ENCODE measurements at places on chromosomes 5 and 9.

DNA sequence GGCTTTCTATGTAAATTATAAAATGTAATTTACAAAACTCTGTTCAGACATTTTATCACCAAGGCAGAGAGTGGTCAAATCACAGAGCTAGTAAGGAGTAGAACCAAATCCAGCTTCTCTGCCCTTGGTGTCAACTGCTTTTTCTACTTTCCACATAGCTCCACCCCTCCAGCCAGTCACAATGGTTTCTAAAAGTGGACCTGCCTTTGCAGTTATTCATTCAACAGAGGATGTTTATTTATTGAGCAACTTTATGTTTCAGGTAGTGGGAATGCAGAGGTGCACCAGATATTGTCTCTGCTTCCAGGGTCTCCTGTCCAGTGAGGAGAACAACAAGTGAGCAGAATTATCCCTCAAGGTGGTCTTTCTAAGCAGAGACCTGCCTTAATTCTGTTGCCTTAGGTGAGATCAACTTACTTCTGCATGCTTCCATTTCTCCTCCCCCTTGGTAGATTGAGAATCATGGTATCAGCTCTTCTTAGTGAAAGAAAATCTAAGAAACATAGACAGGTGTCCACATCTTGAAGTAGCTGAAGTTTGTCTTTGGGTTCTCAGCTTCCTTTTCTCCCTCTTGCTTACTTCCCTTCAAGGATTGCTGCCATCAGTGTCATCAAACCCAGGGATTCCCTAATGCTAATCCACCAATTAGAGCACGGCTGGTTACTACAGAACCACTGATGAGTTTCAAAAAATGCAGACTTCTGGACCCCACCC, 17.2 kb upstream of the PDCD1LG2 start:
- DNase-seq = no peak

GRCh38 chr5:180343831-180344695, 9.1 kb downstream of the GFPT2 start:
- DNase-seq = no peak

DNA sequence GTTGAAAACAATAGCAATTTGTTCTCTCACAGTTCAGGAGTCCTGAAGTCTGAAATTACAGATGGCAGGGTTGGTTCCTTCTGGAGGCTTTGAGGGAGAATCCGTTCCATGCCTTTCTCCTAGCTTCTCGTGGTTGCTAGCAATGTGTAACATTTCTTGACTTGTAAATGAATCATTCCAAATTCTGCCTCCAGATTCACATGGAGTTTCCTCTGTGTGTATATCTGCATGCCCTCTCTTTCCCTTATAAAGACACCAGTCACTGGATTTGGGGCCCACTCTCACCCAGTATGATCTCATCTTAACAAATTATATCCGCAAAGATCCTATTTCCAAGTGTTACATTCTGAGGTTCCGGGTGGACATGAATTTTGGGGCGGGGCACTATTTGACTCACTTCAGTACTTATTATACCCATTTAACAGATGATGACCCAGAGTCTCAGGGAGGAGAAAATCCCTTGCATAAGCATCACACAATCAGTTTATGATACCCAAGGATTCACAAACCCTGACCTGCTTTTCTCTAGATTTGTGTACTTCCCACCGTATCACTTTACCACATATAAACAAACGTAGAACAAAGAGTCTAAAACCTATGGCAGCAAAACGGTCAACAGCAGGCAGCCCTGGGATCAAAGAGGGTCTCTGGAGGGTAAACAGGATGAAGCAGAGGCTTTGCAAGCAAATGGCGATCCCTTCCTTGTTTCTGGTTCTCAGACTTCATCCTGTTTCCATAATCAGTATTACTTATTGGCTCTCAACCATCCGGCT, 93.7 kb downstream of the C9orf152 start:
- DNase-seq = no peak

DNA sequence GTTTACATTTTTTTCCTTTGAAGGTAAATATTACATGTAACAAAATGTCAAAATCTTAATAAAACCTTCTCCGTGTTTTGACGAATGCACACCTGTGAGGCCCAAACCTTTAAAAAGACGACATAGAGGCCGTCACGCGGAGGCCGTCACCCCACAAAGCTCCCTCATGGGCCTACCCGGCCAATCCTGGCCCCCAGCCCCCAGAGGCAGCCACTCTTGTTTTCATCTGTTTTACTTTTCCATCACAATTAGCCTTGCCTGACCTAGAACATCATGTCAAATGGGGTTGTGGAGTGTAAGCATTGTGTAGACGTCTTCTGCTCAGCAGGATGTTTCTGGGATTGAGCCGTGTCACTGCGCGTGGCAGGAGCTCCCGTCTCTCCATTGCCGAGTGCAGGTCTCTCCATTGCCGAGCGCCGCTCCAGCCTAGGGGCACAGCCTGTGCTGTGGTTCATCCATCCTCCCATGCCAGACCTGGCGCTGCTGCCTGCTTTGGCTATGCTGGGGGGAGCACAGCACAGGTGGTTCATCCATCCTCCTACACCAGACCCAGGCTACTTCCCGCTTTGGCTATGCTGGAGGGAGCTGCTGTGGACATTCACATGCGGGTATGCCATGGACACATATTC, 52.2 kb upstream of the IRX4 start:
- DNase-seq = no peak

DNA sequence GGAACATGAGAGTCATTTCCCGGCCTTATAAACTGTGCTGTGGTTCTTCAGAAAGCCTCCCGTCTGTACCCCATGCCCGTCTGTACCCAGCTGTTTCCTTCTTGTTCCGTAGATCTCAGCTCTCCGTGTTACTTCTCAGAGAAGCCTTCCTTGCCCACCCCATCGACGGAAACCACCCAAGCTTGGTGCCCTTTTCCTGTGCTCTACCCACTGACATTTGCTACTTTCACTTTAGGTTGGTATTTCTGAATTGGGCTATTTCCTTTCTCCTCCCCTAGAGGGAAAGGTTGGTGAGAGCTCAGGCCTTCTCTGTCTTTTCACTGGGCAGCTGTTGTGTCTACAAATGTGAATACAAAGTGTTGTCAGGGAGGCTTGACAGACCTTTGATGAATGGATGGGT, 764.5 kb upstream of the ADAMTS16 start:
- DNase-seq = no peak

- no peak for DNase-seq
Measured at GRCh38 chr9:130607640-130608420, 28.5 kb downstream of the FUBP3 start.

DNA sequence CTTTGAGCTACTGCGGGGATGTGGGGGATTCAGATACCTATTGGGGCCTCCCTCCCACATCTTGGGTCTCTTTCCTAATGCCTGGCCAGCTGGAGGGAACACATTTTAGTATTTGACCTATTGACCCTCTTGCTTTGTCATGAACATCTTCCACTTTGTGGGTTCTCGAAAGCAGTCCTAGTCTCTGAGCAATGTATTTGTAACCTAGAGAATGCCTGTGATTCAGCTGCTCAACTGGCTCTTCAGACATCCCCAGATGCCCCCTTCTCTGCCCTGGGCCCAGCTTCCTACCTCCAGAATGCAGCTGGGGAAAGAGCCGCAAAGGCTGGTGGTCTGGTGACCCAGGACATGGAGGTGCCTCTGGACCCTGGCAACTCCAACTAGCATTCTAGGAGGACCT, 32.2 kb downstream of the APTX start:
- no peak for DNase-seq

GRCh38 chr5:24530906-24531305, 113.9 kb downstream of the CDH10 start:
- no peak for DNase-seq

GRCh38 chr5:55308254-55308836, 556 bp downstream of the MTREX start:
- peak; percentile 3 for DNase-seq

DNA sequence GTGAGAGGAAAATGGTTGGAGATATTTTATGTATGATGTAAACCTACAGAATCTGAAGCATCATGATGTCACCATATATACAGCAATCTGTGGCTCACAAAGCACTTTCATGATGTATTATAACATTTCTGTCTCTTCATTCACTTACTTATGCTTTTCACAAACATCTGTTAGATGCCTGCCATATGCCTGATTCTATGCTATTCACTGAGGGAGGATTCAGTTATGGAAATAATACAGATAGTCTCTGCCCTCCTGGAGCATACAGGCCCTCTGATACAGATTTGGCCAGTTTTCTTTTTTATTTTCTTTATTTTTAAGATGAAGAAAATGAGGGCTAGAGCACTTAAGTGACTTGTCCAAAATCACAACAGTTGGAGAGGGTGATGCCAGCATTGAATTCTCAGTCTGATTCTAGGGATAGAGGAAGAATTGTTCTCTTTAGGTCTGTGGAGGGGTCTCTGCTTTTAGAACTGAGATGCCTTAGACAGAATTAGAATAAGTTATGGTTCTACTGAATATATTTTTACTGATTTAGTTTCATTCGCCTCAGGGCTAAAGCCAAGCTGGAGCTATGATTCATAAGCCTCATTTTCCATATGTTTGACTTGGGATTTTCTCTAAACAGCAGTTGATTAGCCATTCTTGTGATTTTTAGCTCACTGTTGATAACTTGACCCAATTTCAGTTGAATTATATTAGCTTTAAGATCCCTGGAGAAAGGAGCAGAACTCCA, 636.4 kb downstream of the PRELID2 start:
- no peak for DNase-seq

DNA sequence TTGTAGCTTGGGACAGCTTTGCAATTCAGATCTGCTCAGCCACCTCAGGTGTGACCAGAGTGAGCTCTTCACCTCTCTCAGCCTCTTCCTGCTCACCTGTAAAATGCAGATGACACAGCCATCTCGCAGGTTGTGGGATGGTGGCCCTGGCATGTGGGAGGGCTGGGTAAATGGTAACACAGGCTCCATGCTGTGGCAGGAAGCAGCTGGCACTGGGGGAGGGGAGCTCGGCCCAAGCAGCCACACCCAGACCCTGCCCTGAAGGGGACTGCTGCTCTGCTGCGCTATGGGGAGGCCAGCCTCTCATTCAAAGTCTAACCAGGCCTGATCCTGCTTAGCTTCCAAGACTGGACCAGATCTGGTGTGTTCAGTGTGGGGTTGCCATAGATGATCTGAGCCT, 24.1 kb downstream of the PHF2 start:
- DNase-seq = no peak

GRCh38 chr5:35856765-35857351, at the start of gene IL7R:
Gene IL7R, plus strand, starts transcription at chr5:35856891. Its CDS starts 87 bp downstream, at chr5:35856978.
- no peak for DNase-seq

GRCh38 chr5:83586874-83587776, 115.6 kb downstream of the VCAN start:
- no peak for DNase-seq

GRCh38 chr5:129903466-129904101, 681 bp upstream of the CHSY3 start:
- DNase-seq = no peak

DNA sequence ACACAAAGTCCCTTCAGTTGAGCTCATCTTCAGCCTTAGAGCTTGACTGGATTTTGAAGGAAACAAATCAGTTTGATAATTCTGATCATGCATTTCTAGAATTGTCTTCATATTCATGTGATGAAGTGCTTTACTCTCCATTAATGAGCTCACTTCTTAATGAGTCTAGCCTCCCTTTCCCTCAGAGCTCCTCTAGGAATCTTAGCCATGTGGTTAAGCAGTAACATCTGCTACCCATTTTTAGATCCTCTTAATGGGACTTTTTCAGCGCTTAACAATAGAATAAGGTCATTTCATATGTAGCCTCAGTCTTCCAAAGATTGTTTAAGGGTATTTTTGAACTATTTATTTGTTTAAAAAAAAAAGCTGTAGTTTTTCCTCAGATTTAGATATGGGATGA, 36.9 kb upstream of the LURAP1L start:
- no peak for DNase-seq

GRCh38 chr5:158376679-158377078, 517.7 kb upstream of the CLINT1 start:
- DNase-seq = no peak

GRCh38 chr5:92800365-92800764, 780.7 kb downstream of the NR2F1-AS1 start:
- DNase-seq = no peak

DNA sequence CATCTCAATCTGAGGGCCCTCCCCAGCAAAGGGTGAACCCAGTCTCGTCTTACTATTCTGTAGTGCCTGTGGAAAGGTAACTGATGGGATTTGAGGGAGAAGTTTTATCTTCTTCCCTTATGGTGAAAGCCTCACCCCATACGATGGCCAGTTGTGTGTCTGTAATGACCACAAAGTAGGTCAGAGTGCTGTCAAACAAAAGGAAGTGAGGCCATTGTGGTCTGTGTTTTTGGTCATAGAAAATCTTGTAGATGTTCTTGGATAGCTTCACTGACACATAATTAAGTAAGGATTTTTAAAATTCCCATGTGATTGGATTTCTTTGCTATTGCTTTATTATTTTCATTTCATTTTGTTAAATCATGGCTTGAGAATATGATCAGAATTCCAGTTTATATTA, 505.1 kb upstream of the KLF4 start:
- no peak for DNase-seq

DNA sequence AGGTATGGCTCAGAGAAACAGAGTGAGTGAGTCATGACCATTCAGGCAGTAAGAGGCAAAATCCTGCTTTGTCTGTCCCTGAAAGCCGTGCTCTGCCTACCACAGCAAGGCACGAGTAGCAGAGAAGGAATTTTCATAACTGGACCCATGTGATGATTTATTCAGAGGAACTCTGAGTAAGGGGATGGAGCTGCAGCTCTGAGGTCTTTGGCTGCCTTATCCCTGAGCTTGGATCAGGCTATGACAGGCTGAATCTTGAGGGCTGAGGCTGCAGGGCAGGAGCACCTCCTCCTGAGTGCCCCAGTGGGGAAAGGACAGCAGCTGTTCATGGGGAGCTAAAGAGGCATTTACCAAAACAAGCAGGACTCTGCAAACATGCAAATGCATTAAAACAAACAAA, 183.4 kb downstream of the PAPPA start:
- DNase-seq = no peak

DNA sequence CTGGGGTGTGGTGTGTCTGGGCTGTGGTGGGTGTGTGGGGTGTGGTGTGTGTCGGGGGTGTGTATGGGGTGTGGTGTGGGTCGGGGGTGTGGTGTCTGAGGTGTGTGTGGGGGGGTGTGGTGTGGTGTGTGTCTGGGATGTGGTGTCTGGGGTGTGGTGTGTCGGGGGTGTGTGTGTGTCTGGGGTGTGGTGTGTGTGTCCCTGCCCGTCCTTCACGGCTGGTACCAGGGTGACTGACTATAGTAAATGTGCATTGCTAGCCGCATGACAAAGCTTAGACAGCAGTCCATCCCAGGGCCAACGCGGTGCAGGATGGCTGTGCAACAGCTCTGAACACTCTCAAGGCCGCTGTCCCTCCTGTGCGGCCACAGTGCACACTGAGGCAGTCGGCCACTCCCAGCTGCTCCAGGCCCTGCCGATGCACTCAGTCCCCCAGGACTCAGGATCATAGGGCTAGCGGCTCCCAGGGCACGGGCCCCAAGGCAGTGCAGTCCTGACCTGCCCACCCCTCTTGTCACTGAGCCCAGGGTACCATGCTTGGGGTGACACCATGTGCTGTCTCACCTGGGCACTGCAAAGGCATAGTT, 54.0 kb downstream of the SECISBP2 start:
- no peak for DNase-seq

GRCh38 chr9:13993632-13994185, 320.2 kb downstream of the NFIB start:
- DNase-seq = no peak

GRCh38 chr5:81708889-81709288, 42.0 kb downstream of the SSBP2 start:
- no peak for DNase-seq

Data from activated T-cell treated with anti-CD3 and anti-CD28 coated beads for 48 hours (primary cell).